ENCODE measurements at places on chromosomes 1 and 21.

GRCh38 chr1:8302081-8302956, 15.6 kb upstream of the SLC45A1 start:
- DNase-seq: no peak

- no peak for DNase-seq
These were observed 6.5 kb downstream of the MAD2L2 start for GRCh38 chr1:11674488-11674887.

- DNase-seq: no peak
These were observed 16.2 kb upstream of the LRP8 start for GRCh38 chr1:53343831-53344668.

- DNase-seq: no peak
These were observed 16.0 kb downstream of the LRIG2 start for GRCh38 chr1:113088972-113089371.

- DNase-seq: peak; percentile 41
These were observed 46.8 kb downstream of the UBR4 start for GRCh38 chr1:19163261-19163660.

DNA sequence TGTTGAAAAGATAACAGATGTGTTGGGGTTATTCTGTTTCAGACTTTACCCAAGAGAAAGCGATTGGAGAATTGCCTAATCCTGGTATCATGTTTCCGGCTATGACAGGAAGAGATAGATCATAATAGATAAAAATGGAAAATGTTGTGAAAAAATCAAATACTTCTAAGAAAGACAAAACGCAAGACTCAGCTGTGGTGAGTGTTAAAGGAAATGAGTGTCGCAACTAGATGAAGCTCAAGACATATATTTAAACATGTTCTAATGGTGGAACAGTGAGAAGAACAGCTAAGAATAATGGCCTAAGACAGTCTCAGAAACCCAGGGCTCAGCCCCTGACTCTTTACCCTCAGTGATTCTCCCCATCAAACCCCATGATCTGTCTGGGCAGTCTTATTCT, 426.7 kb upstream of the RUNX1 start:
- DNase-seq: peak; percentile 86

DNA sequence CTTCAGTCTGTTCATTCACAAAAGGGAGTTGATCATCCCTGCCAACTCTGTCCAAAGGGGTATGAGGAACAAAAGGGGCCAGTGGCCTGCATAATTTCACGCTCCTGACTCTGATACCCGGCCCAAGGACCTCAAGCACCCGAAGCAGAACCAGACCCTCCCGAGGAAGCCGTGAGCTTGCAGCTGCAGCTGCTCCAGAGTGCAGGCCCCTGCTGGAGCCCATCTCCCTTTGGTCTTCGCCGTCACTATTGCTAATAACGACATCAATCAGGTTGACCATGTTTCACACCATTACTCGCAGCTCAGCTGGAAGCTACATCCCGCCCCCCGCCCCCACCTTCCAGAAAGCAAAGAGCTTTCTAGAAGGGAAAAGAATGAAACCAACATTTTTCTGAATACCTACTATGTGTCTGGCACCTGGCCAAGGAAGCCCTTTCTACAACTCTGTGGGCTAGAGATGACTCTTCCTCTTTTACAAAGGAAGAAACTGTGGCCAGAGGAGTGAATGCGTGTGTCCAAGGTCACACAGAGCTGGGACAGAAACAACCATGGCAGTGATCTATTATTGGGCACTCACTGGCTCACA, 5.5 kb downstream of the NKAIN1 start:
- no peak for DNase-seq
